ENCODE measurements at places on chromosomes 4 and X.
A peak's percentile ranks its signal among the peaks of the same experiment; 100 is the strongest.

- no peak for DNase-seq
These were observed 52.5 kb downstream of the GBA3 start for GRCh38 chr4:22745234-22745633.

GRCh38 chr4:4968161-4968725 lies 51.0 kb downstream of the CYTL1 start:
- DNase-seq: no peak

DNA sequence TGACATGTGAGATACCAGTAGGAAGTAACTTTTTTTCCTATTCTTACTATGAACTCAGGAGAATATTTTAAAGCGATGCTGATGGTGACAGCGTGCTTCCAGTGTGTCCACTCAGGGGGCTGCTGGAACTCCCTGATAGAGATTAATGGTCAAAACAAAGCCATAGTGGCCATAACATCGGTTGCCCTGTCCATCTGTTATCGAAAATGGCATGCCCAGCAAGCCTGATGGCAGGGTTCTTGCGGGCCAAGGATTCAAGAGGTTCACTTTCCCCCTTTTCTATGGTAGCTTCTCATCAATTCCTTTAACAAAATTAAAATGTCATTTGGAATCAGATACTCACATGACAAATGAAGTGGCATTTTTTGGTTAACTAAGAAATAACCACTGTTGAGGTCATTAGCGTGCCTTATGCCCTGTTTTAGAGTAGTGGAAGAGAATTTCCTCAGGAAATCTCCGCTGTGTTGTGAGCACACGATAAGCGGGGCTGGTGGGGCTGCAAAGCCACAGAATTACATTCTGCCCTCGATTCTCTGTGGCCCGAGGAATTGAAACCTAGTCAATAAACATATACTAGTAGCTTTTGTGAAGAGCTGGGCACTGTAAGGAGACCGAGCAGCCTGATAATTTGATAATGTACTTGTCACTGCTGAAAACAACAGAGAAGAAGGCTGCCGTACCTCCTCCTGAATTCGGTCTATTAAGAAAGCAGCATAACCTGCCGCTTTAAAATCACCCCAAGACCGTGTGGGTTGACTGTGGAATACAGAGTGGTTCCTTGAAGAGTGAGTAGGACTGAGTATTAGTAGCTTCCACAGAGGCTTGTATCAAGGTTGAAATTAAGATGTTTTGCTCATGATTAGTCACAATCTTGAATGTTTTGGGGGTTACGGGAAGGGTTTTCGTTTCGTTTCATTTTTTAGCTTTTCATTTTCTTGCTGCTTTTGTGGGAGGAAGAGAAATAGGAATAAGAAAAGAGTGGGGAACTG lies 46.7 kb downstream of the PTCHD1 start:
- no peak for DNase-seq

- no peak for DNase-seq
These were observed 1898.4 kb downstream of the STIM2 start for GRCh38 chr4:28759064-28759463.

GRCh38 chrX:13825178-13825762 lies 8.4 kb upstream of the GPM6B start:
- DNase-seq: no peak

DNA sequence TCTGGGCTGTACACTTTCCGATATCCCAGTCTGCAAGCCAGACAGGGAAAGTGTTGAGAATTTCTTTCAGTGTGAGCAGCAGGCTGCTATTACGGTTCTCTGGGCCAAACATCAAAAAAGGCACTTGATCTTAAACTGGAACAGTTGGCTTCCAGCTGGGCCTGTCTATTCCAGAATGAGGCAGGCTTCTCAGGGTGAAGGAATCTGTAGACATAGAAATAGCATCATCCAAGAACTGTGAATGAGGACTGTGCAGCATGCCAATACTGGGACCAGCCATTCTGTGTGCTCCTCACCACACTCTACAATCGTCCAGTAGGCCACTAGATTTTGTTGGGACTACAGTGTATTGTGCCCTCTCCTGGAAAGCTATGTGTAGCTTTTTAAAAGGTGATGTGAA lies 31.1 kb downstream of the ART3 start:
- DNase-seq: no peak

- no peak for DNase-seq
These were observed 159.3 kb downstream of the PTCHD1 start for GRCh38 chrX:23493941-23494374.

DNA sequence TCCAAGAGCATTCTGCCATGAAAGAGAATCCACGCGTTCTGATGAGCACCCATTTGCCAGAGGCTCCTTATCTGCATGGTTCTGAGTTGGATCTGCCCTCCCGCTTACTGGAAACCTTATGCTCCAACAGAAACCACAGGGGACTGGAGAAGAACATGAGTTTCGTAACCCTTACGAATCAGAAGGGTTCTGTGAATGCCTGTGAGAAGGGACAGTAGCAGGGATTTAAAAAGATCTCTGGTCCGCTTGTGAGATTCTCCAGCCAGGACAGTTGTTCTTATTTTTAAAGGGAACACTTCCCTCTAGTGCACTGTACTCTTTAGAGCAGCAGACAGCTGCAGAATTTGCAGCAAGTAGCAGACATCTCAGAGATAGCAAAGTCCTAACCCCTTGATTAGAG lies 22.5 kb upstream of the CENPU start:
- DNase-seq: peak; percentile 48
